T-helper 17 cell (primary cell): ENCODE measurements at places on chromosomes 5 and 9. TPM values are rescaled to one million over a fixed set of nuclear protein-coding genes. Genes with fewer than 3 reads are reported as not detected.

FAT2 gene
- not detected for total RNA-seq

- H3K4me1 ChIP-seq: peaks cover 2% of the 10 kb centered on the region
- H3K27ac ChIP-seq: peak overlapping the region; percentile 37
- DNase-seq: no peak
- H3K36me3 ChIP-seq: no peaks in the 10 kb centered on the region
- peaks cover 18% of the 10 kb centered on the region for H3K27me3 ChIP-seq
These were observed 713 bp downstream of the LCN10 start for GRCh38 chr9:136741883-136742571.

EXOSC3 gene
- 26.2 TPM for total RNA-seq

B4GALT1 gene
- total RNA-seq: 106 TPM

GRCh38 chr9:22169243-22169642, 160.1 kb upstream of the CDKN2B start:
- H3K4me1 ChIP-seq: peaks cover 7% of the 10 kb centered on the region
- no peak for DNase-seq
- H3K36me3 ChIP-seq: no peaks in the 10 kb centered on the region
- no peak overlapping the region for H3K4me3 ChIP-seq
- no peak overlapping the region for H3K27ac ChIP-seq

GRCh38 chr5:56164376-56164775, 68.8 kb downstream of the ANKRD55 start:
- peaks cover 24% of the 10 kb centered on the region for H3K4me1 ChIP-seq
- H3K27me3 ChIP-seq: peaks cover 6% of the 10 kb centered on the region
- H3K27ac ChIP-seq: no peak overlapping the region
- no peak for DNase-seq

DNA sequence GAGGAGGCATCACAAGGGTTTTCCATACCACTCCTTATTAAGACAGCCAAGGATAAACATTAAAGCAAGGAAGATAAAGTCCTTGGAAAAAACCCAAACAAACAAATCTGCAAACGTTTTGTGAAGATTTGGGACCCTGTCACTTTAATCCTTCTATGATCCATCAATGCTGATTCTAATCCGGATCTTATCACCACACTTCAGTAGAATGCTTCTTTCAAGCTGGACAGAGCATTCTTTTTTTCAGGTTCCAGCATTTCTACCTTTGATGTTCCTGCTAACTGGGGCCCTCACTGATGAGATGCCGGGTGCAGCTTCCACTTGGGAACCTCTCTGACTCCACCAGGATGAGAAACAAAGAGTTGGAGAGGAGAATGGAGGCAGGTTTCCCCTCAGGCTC, 132.8 kb upstream of the SHB start:
- peaks cover 18% of the 10 kb centered on the region for H3K27me3 ChIP-seq
- no peak for DNase-seq

DNA sequence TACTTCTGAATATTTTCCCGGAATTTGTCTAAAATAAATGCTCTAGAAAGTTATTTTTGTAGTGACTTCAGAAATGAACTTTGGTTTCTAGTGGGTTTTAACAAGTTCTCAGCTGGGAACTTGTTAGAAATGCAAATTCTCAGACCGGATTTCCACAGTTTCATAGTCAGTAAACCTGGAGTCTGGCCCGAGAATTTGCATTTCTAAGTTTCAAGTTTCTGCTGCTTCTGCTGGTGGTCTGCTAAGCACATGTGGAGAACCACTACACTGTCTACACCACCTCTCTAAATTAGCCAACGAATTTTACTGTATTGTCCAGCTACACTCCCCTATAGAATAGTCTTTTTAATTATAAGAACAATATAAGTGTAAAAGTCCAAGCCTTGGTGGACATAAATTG, 208.0 kb downstream of the CHSY3 start:
- H3K4me1 ChIP-seq: no peaks in the 10 kb centered on the region
- H3K27ac ChIP-seq: no peak overlapping the region
- H3K27me3 ChIP-seq: peaks cover 16% of the 10 kb centered on the region
- H3K36me3 ChIP-seq: no peaks in the 10 kb centered on the region
- no peak overlapping the region for H3K4me3 ChIP-seq
- DNase-seq: no peak

MZB1 gene
- 2.2 TPM for total RNA-seq

- no peaks in the 10 kb centered on the region for H3K4me1 ChIP-seq
- no peak overlapping the region for H3K27ac ChIP-seq
- peaks cover 5% of the 10 kb centered on the region for H3K27me3 ChIP-seq
These were observed 149.1 kb downstream of the ATP10B start for GRCh38 chr5:160702934-160703333.

THG1L gene
- total RNA-seq: 5.5 TPM

DNA sequence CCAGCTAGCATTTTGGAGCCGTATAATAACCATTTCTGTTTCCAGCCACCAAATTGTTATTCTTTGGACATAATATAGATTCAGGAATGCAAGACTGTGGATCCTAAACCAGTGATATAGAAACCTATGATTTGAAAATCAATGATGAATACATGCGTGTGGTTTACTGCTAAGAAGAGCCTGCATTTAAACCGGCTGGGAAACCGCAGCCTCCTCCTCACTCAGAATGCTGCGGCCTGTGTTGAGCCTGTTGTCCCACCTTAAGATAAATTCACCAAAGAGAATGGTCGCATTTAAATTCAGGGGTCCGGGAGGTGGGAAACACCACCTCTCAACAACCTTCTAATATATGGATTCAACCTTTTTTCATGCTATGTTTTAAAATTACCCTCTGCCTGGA, 148.0 kb downstream of the MEF2C start:
- no peak for DNase-seq
- peaks cover 53% of the 10 kb centered on the region for H3K27me3 ChIP-seq
- H3K27ac ChIP-seq: no peak overlapping the region
- H3K4me1 ChIP-seq: peaks cover 11% of the 10 kb centered on the region
- no peak overlapping the region for H3K4me3 ChIP-seq
- H3K36me3 ChIP-seq: no peaks in the 10 kb centered on the region

GRCh38 chr9:121499427-121500164, at the start of gene GGTA1:
Gene GGTA1 (minus strand): TSS chr9:121499844. CDS start chr9:121467922, 31,922 bp downstream.
- H3K4me3 ChIP-seq: peak within 1 kb of the TSS; percentile 82
- DNase-seq: no peak
- peaks cover 59% of the 10 kb centered on the region for H3K27me3 ChIP-seq
- peaks cover 8% of the 10 kb centered on the region for H3K36me3 ChIP-seq
- H3K27ac ChIP-seq: no peak within 1 kb of the TSS

RFX3 gene
- total RNA-seq: 27.1 TPM

DNA sequence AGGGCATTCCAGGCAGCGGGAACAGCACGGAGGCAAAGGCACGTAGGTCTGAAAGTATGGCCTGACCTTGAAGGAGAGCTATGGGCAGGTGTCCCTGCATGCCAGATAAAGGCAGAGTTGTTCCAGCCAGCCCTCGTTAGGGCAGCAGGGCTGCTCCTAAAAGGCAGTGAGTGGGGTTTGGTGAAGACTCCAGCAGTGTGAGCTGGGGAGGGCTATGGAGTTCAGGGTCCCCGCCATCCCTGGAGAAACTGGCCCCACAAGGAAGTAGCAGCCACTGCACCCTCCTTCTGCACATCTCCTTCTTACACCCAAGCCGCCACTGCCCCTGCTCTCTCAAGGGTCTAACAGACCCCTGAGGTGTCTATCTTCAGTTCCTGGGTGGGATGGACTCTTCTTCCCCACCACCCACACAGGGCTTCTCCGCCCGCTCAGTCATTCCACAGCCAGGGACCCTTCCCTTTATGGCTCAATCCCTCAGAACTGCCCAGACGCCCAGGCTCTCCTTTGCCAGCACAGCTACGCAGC, 1.4 kb downstream of the AKNA start:
- H3K36me3 ChIP-seq: peaks cover 25% of the 10 kb centered on the region
- H3K27ac ChIP-seq: peak overlapping the region; percentile 99
- DNase-seq: no peak
- peaks cover 82% of the 10 kb centered on the region for H3K4me1 ChIP-seq
- peak overlapping the region; percentile 100 for H3K4me3 ChIP-seq

DNA sequence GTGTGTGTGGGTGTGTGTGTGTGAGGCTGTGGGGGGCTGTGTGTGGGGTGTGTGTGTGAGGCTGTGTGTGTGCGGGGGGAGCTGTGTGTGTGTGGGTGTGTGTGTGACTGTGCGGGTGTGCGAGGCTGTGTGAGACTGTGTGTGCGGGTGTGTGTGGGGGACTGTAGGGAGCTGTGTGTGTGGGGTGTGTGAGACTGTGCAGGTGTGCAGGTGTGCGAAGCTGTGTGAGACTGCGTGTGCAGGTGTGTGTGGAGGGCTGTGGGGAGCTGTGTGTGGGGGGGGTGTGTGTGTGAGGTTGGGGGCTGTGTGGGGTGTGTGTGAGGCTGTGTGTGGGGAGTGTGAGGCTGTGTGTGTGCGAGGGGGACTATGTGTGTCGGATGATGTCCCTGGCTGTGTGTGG, 23.2 kb downstream of the AHRR start:
- H3K27me3 ChIP-seq: peaks cover 40% of the 10 kb centered on the region
- H3K4me1 ChIP-seq: peaks cover 9% of the 10 kb centered on the region
- no peak overlapping the region for H3K27ac ChIP-seq
- peaks cover 3% of the 10 kb centered on the region for H3K36me3 ChIP-seq
- H3K4me3 ChIP-seq: no peak overlapping the region

DNA sequence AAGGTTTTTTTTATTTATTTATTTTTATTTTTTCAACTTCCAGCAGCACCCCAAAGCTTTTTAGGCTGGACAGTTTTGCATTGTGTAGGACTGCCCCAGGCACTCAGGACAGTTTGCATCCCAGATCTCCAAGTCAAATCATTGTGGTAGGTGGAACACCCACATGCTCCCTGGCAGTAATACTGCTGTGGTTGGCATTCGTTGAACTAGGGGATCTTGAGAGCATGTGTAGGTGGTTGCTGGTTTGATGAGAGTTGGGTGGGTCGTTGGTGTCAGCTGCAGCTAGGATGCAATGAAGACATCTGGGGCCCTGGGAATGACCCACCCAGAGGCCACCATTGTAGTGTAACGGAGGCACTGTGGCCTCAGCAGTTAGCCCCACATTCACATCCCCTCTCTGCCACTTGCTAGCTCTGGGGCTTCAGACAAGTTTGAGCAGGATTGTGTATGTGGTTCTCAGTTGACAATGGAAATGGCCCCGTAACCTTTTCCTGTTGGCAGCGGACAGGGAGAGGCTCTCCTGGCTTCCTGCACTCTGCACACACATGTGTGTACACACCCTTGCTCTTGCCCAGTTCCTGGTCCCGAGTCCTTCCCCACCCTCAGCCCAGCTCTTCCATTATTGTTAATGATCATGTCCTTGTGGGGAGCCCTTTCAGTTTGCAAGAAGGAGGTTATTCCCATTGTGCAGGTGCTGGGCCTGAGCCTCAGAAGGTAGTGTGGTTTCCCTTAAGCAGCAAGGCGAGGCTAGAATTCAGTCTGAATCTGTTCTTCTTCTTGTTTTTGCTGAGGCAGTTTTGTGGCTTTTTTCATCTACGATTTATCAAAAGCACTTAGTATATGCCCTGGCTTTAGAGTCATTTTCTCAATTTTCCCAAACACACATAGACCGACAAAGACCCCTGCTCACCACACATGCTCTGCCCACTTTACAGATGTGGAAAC, 46.5 kb downstream of the PPARGC1B start:
- peaks cover 17% of the 10 kb centered on the region for H3K4me1 ChIP-seq
- H3K27ac ChIP-seq: no peak overlapping the region
- H3K4me3 ChIP-seq: no peak overlapping the region
- peaks cover 7% of the 10 kb centered on the region for H3K36me3 ChIP-seq

- H3K27ac ChIP-seq: no peak overlapping the region
- H3K27me3 ChIP-seq: no peaks in the 10 kb centered on the region
- no peak for DNase-seq
- no peaks in the 10 kb centered on the region for H3K4me1 ChIP-seq
- H3K4me3 ChIP-seq: no peak overlapping the region
- H3K36me3 ChIP-seq: no peaks in the 10 kb centered on the region
These were observed 281.9 kb upstream of the TUSC1 start for GRCh38 chr9:25960178-25960577.

DNA sequence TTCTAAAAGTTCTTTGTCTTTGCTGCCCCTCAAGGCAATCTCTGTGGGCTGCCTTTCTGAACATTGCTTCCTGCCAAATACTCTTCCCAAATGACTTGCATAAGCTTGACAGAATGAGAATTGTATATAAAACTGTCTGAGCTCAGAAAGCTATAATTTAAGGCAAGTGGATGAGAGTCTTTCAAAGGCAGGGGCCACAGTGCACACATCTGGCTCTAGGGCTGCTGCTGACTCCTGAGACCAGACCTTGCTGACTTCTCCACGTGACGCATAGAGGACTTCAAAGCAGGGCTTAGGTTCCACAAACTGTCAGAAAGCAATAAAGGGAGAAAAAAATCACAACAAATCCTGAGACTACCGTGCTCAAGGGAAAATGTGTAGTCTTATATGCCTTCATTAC, 79.4 kb upstream of the DIRAS2 start:
- H3K27ac ChIP-seq: no peak overlapping the region
- no peak overlapping the region for H3K4me3 ChIP-seq
- no peak for DNase-seq
- H3K27me3 ChIP-seq: peaks cover 56% of the 10 kb centered on the region
- no peaks in the 10 kb centered on the region for H3K4me1 ChIP-seq
- H3K36me3 ChIP-seq: no peaks in the 10 kb centered on the region

DNA sequence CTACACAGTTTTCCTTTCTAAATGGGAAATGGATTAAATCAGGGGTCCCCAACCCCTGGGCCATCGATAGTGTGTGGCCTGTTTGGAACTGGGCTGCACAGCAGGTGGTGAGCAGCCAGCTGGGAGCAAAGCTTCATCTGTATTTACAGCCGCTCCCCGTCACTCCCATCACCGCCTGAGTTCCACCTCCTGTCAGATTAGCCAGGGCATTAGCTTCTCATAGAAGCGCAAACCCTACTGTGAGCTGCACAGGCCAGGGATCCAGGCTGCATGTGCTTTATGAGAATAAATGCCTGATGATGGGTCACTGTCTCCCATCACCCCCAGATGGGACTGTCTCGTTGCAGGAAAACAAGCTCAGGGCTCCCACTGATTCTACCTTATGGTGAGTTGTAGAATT, 41.2 kb upstream of the FLT4 start:
- peaks cover 62% of the 10 kb centered on the region for H3K27me3 ChIP-seq
- H3K36me3 ChIP-seq: peaks cover 5% of the 10 kb centered on the region
- no peak for DNase-seq
- peaks cover 23% of the 10 kb centered on the region for H3K4me1 ChIP-seq
- H3K27ac ChIP-seq: no peak overlapping the region

DNA sequence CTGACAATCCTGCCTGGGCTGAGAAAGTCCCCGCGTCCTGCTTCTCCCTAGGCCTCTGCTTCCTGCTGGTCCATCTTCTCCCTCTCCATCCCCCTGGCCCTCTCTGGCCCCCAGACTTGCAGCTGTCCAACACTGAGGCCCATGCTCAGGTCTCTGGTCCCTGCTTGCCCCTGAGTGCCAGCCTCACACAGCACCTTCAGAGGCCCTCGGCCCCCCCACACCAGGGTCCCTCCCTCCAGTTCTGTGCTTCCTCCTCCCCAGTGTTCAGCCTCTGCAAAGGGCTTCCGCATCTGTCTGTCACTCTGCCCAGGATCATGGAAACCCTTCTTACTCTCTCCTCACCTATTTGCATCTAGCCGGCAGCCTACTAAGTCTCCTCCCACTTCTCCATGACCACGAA, 62.4 kb upstream of the CTSL start:
- peaks cover 5% of the 10 kb centered on the region for H3K36me3 ChIP-seq
- no peak overlapping the region for H3K4me3 ChIP-seq
- no peak overlapping the region for H3K27ac ChIP-seq
- no peak for DNase-seq
- H3K27me3 ChIP-seq: peaks cover 33% of the 10 kb centered on the region

ARL10 gene
- total RNA-seq: 7.6 TPM

GRCh38 chr5:55903121-55903701, 52.1 kb downstream of the IL31RA start:
- peak; percentile 44 for DNase-seq
- peak overlapping the region; percentile 70 for H3K4me3 ChIP-seq
- H3K36me3 ChIP-seq: no peaks in the 10 kb centered on the region

GRCh38 chr9:94787266-94787665, 60.8 kb downstream of the AOPEP start:
- peak overlapping the region; percentile 78 for H3K27ac ChIP-seq
- no peaks in the 10 kb centered on the region for H3K27me3 ChIP-seq
